ENCODE measurements at places on chromosomes 16 and 17.

GRCh38 chr17:797236-797840 is 15.2 kb downstream of the MRM3 start:
- DNase-seq, result no peak

GRCh38 chr17:66397486-66397885 is 95.1 kb downstream of the PRKCA start:
- no peak for DNase-seq

DNA sequence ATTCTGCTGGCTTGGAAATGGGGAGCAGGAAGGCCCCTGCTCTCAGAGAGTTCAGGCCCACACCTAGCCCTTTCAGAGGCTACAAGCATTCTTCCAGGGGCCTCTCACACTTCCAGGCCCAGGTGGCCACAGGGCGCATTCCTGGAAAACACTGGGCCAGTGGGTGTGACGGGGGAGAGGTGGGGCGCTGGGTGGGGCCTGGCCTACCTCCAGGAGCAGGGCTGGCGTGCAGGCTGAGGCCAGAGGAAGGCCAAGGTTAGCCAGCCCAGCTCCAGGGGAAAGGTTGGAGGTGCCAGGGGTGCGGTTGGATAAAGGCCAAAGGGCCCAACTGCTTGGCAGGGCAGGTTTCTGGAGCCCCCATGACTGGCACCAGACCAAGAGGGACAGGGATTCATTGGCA is 198.2 kb downstream of the MAF start:
- DNase-seq, result no peak

DNA sequence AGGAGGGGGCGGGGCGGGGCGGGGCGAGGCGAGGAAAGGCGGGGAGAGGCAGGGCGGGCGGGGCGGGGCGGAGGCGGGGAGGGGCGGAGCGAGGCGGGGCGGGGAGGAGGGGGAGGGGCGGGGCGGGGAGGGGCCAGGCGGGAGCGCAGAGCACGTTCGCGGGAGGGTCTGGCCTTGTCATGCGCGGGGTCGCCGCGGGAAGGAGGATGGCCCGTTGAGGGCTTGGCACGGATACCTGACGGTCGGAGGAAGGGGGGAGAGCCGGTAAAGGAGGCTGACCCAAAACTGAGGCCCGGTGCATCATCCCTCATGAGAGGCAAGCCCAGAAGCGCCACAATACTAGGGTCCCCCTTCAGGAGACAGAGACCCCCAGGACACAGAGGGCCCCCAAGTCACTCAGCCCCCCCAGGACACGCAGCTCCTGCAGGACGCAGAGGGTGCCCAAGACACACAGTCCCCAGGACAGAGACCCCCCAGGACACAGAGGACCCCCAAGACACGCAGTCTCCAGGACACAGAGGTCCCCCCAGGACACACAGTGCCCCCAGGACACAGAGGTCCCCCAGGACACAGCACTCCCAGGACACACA is 593 bp upstream of the WDR45B start:
- DNase-seq, result no peak

DNA sequence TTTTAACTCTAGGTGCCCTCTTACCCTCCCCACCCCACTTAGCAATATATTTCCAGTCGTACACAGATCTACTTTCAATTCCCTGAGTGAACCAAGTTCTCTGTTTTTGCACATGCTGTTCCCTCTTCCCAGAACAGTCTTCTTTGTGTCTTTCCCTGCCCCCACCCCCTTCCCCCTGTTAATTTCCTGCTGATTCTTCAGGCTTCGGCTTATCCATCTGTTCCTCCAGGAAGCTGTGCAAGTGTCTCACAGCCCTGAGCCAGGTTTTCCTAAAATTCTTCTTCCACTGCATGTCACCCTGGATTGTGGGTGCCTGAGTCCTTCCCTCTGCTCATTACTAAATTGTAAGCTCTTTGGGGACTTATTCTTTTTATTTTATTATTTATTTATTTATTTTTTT is 12.4 kb upstream of the SPOP start:
- DNase-seq, result no peak

Data from AG09309 (cell line).